Stimulated activated CD8-positive, alpha-beta memory T cell treated with anti-CD3 and anti-CD28 coated beads, Interleukin-2, amount 100 ng/mL, for 1 hour (primary cell): ENCODE measurements at places on chromosomes 7 and 10.

DNA sequence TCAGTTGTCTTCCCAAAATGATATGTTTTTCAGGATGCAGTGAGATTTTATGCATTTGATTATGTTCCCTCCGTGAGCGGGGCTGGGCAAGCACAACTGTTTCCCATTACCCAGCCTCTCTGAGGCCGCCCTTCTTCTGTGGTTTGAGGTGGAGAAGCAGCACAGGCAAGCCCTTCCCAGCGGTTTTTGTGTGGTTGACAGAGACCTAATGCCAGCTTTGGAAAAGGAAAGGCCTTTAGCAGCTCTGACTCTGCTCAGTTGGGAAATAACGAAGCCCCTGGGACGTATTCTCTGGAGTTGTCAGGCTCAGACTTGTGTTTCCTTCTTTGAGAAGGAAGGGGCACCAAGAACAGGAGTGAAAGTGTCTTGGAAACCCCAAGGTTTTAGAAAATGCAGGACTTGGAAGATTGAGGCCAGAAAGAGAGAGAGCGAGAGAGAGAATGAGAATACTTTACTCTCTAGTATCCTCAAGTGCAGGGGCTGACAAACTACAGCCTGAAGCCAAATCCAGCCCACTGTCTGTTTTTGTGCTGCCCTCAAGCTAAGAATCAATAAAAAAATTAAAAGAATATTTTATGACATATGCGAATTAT, 20.6 kb upstream of the PDCD4 start:
- DNase-seq = no peak

DNA sequence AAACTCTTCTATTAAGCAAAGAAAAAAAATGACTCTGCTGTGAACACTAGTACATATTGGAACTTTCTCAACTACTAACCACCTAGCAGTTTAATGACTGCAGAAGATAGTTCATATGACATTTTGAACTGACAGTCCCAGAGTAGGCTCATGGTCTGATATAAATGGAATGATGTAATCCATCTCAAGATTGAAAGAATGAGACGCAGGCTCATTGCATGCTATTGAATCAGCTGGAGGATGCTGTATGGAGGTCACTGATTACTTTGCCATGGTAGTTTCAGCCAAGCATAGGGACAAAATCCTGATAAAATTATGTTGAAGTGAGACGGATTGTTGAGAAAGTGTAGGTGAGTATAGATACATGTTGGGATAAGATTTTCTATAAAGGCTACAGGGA, 217.6 kb upstream of the SEMA3E start:
- no peak for DNase-seq

- no peak for DNase-seq
These were observed 76.9 kb upstream of the KCNIP2 start for GRCh38 chr10:101920546-101920945.

GRCh38 chr10:48463318-48464003, 141.4 kb downstream of the ARHGAP22 start:
- no peak for DNase-seq

DNA sequence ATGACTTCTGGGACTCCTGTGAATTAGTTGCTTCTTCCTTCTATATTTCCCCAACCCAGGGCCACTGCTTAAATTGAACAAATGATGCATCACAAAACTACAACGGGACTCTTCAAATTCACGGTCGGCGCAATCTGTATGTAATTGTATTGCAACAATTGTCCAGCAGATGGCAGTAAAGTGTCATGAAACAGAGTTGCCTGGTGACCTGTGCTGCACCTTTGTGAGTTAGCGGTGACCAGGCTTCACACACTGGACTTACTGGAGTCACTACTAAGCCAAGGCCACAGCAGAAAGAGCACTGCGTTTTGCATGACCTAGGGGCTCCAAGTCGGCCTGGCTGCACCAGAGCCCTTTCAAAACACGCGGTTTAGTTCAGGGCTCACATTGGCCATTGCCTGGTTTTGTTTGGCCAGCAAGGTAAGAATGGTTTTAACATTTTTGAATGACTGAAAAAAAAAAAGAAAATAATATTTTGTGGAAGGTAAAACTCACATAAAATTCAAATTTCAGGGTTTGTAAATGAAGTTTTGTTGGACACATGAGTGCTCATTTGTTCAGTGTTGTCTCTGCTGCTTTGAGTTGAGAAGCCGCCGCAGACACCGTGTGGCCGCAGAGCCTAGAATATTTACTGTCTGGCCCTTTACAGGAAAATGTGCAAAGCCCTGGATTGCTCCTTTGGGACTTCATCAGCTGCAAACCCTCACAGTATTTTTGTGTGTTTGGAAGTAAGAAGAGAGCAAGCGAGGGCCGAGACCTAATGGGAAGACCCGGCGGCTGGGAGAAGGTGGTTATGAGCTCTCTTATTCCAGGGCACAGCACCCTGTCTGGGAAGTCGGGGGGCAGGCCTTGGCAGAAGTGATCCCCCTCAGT, 23.2 kb upstream of the ZNF32 start:
- DNase-seq = no peak

DNA sequence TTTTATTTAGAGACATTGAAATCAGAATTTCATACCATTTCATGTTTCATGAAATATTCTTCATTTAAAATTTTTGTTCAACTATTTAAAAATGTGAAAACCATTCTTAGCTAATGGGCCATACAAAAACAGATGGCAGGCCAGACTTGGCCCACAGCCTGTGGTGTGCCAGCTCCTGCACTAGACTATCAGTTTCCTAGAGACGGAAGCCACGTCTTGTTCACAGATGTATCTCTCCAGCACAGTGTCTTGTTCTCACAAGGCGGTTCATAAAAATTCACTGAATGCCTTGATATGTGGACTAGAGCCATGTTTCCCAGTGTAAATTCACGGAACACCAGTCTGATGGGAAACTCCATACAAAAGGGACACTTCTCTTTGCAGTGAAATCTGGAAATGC, 216.0 kb downstream of the KCNMA1 start:
- no peak for DNase-seq

GRCh38 chr7:44141221-44141850, at the start of gene MYL7:
Gene MYL7, minus strand, starts transcription at chr7:44141332. Its CDS starts 27 bp downstream, at chr7:44141305.
- DNase-seq = no peak
